Tibial artery (tissue), 4 donors: ENCODE measurements at places on chromosomes 16 and 17.

GRCh38 chr16:56268799-56269198, 77.5 kb downstream of the GNAO1 start:
- DNase-seq: no peak

GRCh38 chr17:50787106-50787505, 19.8 kb upstream of the ANKRD40CL start:
- no peak for DNase-seq

DNA sequence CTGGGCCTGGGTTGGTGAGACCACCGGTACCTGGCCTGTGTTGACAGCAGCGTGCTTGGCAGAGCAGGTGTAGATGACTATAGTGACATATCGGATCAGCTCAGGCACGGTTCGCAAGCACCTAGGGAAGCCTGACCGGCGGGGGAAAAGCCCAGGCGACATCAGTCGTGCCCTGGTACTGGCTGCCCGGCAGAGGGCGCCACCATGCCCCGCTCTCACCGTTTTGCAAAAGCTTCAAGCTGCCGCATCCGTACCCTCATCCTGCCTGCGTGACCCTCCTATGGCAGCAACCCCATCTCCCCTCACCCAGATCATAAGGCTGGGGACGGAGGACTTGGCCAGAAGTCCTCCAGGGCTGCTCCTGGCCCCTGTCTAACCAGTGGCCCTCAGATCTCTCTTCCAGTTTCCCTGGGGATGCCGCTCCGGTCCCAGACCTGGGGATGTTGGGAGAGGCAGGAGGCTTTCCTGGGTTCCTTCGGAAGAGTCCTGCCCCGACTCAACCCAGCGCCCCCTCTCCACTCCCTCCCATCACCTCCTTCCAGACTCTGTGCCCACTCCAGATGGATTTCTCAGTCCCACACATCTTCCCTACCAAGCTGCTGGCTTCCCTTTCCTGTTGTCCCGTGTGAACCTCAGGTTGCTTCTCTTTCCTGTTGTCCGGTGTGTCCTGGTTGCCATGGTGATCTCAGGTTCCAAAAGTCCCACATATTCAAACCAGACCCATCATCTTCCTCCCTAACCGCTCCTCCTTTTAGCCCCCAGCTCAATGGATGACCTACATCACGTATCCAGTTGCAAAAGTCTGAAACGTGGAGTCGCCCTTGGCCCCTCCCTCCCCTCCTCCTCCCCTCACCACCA, 13.7 kb downstream of the ALOX12B start:
- peak; percentile 75 for DNase-seq

DNA sequence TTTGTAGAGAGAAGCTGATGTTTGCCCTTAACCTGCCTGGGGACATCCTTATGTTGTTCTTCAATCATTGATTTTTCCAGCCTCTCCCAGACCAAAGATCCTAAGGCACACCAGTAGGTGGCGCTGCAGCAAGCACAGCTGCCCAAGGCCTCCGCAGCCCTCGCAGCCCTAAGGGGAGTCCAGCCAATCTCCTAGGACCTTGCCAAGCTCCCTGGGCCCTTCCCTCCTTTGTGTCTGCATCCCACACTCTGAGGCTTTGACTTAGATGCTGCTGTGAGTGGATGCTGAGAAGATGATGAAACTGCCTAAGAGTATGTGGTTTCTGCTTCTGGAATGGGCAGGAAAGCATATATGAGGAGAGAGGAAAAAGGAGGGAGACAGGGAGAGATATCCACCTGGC, 47.1 kb downstream of the SPACA3 start:
- no peak for DNase-seq

- DNase-seq: no peak
Observed at GRCh38 chr16:4828567-4829321, 18.3 kb downstream of the GLYR1 start.

- DNase-seq: no peak
Observed at GRCh38 chr16:70565053-70565452, 41.4 kb downstream of the SF3B3 start.

GRCh38 chr17:68435876-68436842, 21.1 kb downstream of the WIPI1 start:
- DNase-seq: peak; percentile 68
